ENCODE measurements at places on chromosomes 16 and 17.

- peak; percentile 11 for DNase-seq
Measured at GRCh38 chr17:45018848-45019711, 32.4 kb downstream of the DCAKD start.

GRCh38 chr16:4409081-4409932 lies 7.1 kb downstream of the CORO7 start:
- DNase-seq: no peak

GRCh38 chr17:77527409-77527808 lies 386.6 kb downstream of the SEC14L1 start:
- no peak for DNase-seq

GRCh38 chr17:8405499-8406016 lies 7.9 kb upstream of the RNF222 start:
- no peak for DNase-seq

GRCh38 chr16:13510425-13511151 lies 409.4 kb upstream of the ERCC4 start:
- no peak for DNase-seq

- no peak for DNase-seq
Measured at GRCh38 chr16:8796469-8797363, 723 bp downstream of the TMEM186 start.

- no peak for DNase-seq
Measured at GRCh38 chr17:39933912-39934311, 6.4 kb downstream of the LRRC3C start.

GRCh38 chr17:75763613-75764416 lies 1.2 kb downstream of the GALK1 start:
- no peak for DNase-seq

- no peak for DNase-seq
Measured at GRCh38 chr17:77480199-77480508, 339.4 kb downstream of the SEC14L1 start.

- no peak for DNase-seq
Measured at GRCh38 chr16:48452991-48453760, 68.0 kb upstream of the SIAH1 start.

DNA sequence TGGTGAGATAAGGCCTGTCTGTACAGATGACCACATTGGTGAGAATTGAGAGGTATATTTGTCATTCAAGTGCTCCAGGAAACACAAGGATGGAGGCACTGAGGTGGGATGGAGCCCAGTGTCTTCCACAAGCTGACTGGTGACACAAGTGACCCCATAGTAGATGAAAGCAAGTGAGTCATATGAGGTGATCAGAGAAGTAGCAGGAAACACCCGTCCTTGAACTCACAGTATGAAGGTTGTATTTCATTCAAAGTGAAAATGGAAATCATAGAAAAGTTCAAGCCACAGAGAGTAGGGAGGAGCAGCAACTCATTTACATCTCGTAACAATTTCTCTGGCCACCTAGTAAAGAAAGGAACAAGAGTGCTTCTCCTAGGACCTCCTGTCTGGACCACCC lies 609.8 kb downstream of the HS3ST4 start:
- no peak for DNase-seq

- DNase-seq: no peak
Measured at GRCh38 chr17:49148171-49148570, 15.6 kb downstream of the B4GALNT2 start.

DNA sequence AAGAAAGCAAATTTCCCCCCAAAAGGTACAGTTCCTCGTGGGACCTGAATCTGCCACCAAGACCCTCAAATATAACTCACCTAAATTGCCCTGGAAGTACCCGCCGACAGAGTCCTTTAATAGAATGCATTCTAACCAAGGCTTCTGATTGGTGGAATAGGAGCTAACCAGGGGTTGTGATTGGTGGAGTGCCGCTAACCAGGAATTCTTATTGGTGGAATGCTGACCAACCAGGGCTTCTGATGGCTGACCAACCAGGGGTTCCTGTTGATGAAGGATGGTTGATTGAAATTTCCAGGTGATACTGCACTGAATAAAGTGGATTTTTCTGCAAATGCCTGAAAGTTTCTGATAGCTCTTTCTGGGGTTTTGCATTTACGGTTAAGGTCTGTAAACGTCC lies 6.5 kb downstream of the TFAP4 start:
- no peak for DNase-seq
